ENCODE measurements at places on chromosomes 12 and 14.

- peak; percentile 13 for DNase-seq
Observed at GRCh38 chr12:27711317-27711682, 668 bp downstream of the MRPS35 start.

DNA sequence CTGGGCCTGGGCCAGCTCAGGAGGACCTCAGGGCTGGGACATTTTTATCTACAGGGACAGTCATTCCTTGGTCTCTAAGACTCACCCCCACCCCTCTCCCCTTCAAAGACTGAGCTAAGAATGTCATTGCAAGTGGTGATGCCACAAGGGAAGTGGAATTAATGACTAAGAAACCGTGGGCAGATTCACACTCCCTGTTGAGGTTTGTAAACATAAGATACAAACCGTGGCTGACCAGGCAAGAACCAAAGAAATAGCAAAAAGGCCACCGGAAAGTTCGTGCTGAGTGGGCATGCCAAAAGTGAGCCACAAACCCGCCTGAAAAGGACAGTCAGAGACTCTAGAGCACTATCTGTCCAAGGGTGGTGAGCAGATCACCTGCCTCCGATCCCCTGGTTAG is 25.7 kb downstream of the NUAK1 start:
- no peak for DNase-seq

DNA sequence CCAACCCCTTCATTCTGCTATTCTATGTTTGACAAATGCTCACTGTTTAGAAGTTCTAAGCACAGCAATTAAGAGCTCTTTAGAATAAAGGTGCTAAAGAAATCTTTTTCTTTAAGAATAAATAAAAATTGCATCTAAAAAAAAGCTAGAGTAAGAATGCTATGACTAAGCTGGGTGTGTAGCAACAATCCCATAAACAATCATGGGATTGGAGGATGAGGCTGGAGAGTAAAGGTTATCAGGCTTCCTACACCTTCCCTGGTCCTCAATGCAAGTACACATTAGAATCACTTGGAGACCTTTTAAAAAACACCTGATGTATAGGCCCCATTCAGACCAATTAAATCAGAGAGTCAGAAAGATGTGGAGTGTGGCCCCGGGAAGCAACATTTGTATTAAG is 88.3 kb downstream of the CIT start:
- DNase-seq: no peak

DNA sequence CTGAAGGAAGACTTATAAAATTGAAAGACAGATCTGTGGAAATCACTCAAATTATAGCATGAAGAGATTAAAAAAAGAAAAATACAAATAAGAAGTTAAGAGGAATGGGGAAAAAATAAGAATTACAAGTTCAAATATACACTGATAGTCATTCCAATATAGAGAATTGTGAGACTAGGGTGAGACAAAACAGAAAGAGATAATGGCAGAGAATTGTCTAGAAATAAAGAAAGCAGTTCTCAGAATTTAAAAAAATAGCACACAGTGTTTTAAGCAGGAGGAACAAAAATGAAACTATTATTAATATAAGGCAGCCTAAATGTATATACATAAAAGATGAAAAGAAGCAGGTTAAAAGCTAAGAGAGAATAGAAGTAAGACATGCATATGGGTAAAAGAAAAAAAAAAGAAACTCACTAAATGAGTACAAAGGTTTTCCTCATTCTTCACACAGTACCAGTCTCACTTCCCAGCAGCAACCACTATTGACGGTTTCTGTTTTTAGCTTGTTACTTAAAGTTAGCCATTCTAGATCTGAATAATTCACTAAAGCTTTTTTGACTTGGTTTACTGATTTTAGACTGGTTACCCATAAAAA is 31.1 kb downstream of the SLC38A4 start:
- no peak for DNase-seq

DNA sequence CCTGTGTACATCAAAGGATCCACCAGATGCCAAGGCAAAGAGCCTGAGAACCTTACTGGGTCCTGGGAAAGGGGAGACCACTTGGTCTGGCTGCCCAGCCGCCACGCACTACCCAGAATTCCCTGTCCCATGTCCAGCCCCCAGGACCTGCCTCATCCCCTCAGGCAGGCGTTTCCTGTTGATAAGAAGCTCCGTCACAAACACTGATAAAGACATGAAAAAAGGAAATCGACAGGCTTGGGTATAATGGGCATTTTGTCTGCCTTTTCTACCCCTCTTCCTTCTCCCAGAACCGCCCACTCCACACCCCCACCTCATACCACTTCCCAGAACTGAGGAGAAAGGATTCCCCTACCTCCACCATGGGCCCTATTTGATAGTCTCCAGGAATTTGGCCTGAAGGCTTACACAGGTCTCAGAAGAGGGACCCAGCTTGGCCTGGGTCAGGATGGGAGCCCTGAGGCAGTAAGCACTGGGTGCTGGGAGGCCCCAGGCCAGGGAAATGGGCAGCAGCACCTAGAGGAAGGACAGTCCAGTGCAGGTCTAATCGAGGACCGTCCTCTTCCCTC is 18.8 kb downstream of the ACVRL1 start:
- DNase-seq: no peak

DNA sequence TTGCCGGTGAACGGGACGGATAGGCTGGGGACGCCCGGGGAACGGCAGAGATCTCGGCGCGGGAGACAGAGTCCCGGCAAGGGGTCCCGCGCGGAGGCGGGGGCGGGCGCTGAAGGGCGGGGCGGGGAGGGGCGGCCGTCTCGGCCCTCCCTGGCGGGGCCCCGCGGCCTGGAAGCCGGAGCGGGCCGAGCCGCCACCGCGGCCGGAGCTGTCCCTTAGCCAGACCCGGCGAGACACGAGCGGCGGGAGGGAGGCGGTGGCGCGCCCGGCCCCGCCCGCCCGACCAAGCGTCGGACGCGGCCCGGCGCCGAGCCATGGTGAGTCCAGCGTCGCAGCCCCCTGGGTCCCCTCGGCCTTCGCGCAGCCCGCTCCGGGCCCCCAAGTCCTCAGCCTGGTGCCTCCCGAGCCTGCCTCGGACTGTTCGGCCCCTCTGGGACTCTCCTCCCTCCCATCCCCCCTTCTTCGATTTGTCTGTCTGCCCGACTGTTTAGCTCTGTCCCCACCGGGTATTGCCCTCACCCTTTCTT is at the start of gene ARHGEF40:
TSS of gene ARHGEF40 (plus strand) at position 222 of the 527 bp plus-strand sequence. CDS start at position 315, 93 bp downstream.
- DNase-seq: peak; percentile 66

DNA sequence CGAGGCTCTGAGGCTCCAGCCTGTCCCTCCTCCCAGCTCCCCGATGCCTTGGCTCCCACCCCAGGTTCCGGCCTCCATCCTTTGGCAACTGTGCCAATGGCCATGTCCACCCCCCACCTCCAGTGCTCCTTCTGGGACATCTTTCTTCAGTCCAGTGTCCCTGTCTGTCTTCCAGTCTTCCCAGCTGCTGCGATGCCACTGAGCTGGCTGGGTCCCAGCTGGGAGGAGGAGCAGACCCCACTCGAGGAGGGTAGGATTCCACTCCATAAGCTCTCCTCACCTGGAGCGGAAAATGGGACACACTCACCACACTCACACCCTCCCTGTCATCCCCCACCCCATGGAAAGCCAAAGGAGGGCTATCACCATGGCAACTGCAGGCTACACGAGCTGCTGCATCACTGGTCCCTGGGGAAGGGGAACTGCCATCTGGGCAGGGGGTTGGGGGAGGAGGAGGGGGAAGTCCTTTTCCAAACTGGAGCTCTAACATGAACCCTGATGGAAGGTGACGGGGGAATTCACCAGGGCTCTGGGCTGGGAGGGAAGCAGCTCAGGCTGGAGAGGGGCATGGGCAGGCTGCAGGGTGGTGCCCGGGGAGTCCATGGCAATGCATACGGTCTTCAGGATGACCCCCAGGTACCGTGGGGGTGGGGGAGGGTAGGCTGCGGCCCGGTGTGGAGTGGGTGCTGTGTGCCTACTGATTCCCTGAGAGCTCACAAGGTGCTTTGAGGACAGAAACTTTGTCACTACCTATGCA is 94.3 kb downstream of the LRRC74A start:
- DNase-seq: peak; percentile 73

GRCh38 chr12:21190016-21190415 is 59.0 kb downstream of the SLCO1B1 start:
- DNase-seq: no peak

GRCh38 chr14:51014086-51014485 is 69.8 kb upstream of the PYGL start:
- DNase-seq: peak; percentile 73

GRCh38 chr12:49698619-49699545 is 8.3 kb downstream of the FMNL3 start:
- no peak for DNase-seq

DNA sequence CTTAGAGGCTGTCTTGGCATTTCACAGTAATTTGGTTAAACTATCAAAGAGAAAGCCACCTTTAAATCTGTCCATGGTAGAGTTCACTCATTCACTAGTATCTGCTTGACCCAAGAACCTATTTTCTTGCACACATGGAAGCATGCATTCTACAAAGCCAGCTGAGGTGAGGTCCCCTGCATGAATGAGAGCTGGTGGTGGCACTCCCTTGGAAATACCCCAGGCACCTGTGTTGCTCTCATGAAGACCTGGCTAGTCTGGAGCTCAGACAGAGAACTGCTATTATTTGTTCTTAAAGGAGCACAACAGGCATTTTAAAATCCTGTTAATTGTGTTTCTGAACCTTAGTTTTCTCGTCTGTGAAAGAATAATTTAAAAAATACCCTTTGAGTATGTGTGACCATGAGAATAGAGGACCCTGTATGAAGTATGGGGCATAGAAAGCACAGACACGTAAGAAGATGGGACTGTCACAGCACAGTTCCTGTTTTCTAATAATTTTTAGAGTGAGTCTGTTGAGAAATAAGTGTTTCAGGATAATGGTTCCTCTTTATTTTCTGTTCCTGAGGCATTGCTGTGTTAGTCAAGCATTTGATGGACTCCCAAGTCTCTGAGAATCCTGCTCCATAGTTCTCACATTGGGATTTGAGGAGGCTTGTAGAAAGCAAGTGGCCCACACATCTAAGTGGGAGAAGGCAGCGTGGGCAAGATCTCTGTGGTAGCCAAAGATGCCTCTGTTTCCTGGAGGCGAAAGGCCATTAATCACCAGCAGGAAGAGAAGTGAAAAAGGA is 10.9 kb downstream of the RGS6 start:
- DNase-seq: no peak
